ENCODE measurements at places on chromosomes 12 and 14.

GRCh38 chr14:93105362-93105761 is 10.4 kb downstream of the ITPK1 start:
- peak; percentile 89 for DNase-seq

DNA sequence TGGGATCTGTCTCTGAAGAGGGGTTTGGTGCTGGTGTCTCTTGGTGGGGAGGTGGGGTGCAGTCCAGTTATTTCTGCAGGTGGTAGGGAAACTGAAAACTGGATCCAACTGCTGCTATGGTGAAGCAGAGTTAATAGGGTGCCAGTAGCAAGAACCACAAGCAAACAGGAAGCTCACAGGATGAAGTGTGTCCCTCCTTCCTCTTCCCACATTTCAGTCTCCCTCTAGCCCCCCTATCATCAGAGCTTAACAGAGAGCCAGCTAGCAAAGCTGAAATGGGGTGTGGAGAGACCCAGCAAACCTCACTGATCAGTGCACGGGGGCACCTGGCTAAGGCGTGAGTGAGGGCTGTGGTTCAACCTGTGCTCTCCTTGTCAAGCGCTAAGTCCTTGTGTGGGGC is 69.1 kb upstream of the C12orf71 start:
- DNase-seq = no peak

GRCh38 chr12:128581321-128581761 is 242.4 kb downstream of the SLC15A4 start:
- no peak for DNase-seq

GRCh38 chr14:75238756-75239455 is 39.7 kb upstream of the FOS start:
- DNase-seq = no peak

DNA sequence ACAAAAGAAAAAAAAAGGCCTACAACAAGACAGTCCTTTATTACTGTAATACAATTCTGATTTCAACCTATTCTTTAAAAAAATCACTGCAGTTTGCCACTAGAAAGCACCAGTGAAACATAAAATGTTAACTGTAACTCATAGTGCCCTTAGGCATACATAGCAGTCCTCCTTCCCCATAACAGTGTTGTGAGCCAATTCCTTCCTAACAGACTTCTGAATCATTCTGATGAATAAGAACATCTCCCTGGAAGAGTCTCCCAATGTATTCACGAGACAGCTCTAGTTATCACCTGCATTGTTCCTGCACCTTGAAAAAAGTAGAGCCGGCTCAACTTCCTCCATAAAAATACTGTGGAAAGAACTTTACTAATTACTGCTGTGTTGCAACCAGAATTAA is 213.6 kb upstream of the FSCB start:
- DNase-seq = peak; percentile 41

DNA sequence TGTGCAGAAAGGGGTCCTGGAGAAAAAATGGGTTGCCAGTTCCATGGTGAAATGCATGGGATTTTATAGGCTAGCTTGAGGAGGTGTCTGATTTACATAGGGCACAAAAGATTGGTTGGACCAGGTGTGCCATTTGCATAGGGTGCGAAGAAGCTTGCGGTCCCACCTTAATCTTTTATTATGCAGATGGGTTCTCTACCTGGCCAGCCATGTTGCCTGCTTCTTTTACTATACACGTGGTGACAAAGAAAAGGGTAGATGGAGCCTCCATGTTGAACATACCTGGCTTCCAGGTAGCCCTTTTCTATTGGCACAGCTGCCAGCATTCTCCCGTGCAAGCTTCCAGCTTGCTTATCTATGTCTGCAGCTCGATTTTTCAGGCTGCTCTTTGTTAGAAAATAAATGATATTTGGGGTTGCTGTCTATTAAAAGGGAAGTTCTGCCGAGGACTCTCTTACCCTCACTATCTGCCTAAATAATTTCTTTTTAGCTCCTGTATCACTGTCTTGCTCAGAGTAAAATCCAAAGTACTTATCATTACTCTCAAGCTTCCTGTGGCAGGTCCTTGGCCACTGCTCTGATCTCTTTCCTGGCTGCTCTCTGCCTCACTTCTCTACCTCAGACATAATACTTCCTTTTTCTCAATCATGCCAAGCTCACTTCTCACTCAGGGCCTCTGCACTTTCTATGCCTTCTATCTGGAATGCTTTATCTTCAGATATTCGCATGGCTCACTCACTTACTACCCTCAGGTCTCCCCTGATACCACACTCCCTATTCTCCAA is 216.0 kb upstream of the DAAM1 start:
- no peak for DNase-seq

DNA sequence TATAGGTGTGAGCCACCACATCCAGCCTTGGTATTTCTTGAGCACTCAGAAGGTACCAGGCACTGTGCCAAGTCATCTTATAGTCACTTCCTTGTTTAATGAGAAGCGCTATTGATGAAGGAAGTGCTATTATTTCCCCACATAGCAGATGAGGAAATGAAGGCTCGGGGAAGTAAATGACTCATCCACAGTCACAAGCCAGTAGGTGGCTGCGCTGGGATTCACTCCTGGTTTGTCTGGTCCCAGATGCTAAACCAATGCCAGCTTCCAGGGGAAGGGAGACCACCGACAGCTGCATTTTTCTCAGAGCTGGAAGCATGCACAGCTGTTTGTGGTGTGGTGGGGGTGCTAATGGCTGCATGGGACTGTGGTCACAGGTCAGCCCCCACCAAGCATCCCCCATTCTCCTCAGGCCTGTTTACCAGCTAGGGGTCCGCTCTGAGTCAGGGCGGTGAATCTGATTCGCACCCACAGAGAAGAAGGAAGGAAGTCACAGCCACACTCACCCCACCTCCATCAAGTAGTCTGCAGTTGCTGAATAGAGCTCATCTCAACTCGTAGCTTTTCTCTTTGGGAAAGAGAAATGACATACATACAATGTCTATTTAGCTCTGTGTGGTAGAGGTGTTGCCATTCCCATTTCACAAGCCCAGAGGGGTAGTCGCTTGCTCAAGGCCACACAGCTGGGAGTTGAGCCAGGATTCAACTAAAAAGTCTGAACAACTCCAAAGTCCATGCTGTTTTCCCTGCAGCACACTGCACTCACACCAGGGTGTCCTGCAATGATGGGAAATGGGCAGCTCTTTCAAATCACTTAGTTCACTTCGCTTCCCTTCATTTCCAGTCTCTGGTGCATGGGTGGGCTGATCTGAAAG is 6.3 kb upstream of the LTBP2 start:
- peak; percentile 95 for DNase-seq

DNA sequence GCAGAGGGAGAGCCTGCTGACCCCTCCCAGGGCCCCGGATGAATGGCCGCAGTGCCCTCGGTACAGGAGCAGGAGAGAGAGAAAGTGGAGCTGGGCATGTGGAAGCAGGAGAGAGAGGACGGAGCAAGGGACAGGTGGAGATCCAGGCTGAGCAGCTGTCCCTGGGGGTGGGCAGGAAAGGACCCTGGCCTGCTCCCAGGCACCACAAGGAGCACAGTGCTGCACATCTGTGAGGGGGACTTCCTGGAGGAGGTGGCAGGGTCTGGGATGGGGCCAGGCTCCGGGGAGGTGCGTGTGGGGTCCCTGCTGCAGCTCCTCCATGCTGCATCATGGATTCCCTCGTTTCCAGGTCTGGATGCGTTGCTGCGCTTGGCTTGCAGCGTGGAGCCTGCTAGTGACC is 13.0 kb upstream of the DLK1 start:
- no peak for DNase-seq

DNA sequence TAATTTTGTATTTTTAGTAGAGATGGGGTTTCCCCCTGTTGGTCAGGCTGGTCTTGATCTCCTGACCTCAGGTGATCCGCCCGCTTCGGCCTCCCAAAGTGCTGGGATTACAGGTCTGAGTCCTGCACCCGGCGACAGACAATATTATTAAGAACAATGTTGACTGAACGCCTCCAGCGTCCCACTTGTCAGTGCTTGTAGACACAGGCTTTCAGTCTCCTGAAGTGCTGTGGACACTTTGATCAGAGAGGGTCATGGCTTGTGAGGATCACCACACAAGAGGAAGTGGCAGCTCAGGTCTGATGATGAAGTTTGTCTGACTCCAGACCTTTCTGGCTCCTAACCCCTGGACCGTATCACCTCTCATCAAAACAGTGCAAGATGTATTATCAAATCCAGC is 114.6 kb downstream of the CHST11 start:
- no peak for DNase-seq

GRCh38 chr12:67442896-67443295 is 173.7 kb downstream of the CAND1 start:
- DNase-seq = no peak

GRCh38 chr12:132500142-132500855 is 10.3 kb downstream of the FBRSL1 start:
- no peak for DNase-seq

- DNase-seq = no peak
These were observed 96.0 kb downstream of the SRGAP1 start for GRCh38 chr12:63940310-63941005.

DNA sequence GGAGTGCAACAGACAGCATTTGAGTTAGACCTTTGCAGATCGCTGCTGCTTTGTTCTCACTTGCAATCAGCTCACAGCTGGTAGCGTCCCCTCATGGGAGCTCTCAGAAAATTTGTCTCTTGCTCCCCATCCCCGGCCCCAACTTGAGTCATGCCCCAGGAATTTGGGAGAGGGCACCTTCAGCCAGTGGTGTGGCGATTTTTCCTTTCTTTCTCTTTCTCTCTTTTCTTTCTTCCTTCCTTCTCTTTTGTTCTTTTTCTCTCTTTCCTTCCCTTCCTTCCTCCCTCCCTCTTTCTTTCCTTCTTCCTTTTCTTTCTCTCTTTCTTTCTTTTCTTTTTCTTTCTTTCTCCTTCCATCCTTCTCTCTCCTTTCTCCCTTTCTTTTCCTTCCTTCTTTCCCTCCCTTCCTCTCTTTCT is 34.2 kb upstream of the MAP1LC3B2 start:
- DNase-seq = peak; percentile 77

DNA sequence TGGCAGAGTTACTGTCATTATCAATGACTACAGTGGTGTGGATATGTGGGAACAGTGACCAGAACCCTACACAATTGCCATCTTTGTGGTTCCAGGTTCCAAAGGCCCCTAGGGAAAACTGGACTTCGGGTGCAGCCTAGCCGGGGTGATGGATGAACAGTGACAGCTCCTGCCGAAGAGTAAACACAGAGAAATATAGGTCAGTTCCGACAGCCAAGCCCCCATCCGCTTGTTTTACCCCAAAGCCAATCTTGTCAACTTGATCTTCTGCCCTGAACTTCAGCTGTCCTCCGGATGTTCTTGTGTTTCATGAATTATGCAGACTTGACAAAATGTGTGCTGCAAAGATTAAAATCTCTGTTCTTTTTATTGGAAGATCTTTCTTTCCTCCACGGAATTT is 200.4 kb upstream of the SRRM4 start:
- DNase-seq = no peak

DNA sequence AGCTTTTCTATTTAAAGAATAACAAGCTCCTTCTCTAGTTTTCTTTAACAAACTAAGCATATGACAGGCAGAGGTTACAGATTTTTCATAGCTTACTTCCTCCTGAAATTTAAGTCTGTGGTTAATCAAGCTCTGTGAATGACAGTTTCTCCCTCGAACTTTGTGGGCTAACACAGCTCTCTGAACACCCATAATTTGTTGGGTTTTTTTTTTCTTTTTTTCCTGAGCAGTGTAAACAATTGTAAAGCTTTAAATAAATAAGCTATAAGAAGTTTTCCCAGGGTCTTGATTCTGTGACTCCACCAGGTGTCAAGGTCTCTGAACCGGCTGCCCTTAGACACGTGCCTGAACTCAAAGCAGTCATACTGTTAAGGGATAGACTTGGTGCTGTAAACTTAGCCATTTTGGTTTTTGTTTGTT is 128.1 kb upstream of the AMIGO2 start:
- DNase-seq = no peak

GRCh38 chr12:8712572-8712971 is 14.8 kb downstream of the RIMKLB start:
- DNase-seq = no peak

GRCh38 chr12:51812871-51813270 is 35.6 kb downstream of the FIGNL2 start:
- no peak for DNase-seq

- DNase-seq = no peak
These were observed 52.9 kb downstream of the PEBP1 start for GRCh38 chr12:118188690-118189371.

DNA sequence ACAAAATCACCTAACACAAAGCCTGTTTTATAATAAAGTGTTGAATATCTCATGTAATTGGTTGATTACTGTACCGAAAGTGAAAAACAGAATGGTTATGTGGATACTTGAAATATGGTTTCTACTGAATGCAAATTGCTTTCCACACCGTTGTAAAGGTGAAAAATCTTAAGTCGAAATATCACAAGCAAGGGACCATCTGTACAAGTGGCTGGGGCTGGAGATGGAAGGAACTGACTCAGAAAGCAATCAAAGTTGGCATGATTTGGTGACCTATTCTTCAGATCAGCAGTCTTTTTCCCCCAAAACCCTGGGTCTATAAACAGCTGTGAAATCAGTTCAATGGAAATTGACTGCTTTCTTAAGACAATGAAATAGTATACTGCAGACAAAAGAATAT is 3.6 kb downstream of the CBX5 start:
- no peak for DNase-seq

GRCh38 chr14:100348784-100349685 is 25.9 kb downstream of the SLC25A47 start:
- no peak for DNase-seq

Measured in ELR (cell line).